ENCODE measurements at places on chromosomes 5 and 9.

GRCh38 chr5:173855162-173855994, 32.8 kb upstream of the CPEB4 start:
- no peak for DNase-seq

GRCh38 chr5:173963182-173963838, 25.7 kb upstream of the C5orf47 start:
- DNase-seq: no peak

DNA sequence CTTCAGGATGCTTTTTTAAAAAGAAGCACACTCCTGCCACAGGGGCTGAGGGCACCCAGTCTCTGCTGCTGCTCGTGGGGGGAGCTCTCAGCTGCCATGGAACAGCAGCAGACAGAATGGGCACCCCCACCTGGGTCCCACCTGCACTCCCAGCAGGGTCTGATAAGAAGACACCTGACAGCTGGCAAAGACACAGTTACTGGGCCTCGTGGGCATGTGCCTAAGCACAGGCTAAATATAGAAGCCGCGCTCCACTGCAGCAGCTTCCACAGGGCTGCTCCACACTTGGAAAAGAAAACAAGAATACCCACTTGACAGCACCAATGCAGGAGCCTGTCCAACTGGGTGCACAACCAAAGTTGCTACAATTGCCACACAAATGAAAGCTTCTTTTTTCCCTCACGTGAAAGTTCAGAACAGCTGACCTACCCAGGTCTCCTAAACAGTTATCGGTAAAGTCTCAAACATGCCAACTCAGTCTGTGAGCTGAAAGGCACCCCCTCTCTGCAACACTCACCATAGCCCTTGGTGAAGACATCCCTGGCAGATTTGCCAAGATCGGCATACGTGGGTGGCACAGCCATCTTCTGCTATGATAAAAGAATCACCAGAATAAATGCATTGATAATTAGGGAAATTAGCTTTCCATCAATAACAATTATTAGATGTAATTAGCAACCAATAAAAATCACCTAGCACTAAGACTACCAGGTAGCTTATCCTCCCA, 12.2 kb downstream of the VDAC1 start:
- no peak for DNase-seq

GRCh38 chr5:81482595-81482994, 88.7 kb upstream of the ACOT12 start:
- no peak for DNase-seq

- DNase-seq: no peak
Measured at GRCh38 chr9:69303331-69303730, 21.7 kb upstream of the ENTREP1 start.

GRCh38 chr9:88234114-88234513, 95.8 kb upstream of the SPATA31C2 start:
- no peak for DNase-seq

DNA sequence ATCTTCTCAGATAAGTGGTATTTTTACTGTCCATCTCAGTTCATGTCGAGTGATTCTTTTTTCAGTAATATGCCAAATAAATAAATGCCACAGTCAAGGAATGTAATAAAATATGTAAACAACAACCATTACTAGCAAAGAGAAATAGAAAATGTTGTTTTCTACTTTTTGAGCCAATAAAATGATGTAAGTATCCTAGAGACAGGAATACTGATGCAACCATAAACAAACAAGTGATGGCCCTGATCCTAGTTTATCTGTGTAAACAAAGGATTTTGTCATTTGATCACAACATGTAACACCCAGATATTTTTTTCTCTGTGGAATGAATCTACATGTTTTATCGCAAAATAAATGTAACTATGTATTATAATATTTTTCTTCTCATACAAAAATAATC, 1852.8 kb downstream of the EFNA5 start:
- DNase-seq: no peak

- no peak for DNase-seq
Measured at GRCh38 chr9:83560169-83560826, 22.1 kb upstream of the FRMD3 start.

DNA sequence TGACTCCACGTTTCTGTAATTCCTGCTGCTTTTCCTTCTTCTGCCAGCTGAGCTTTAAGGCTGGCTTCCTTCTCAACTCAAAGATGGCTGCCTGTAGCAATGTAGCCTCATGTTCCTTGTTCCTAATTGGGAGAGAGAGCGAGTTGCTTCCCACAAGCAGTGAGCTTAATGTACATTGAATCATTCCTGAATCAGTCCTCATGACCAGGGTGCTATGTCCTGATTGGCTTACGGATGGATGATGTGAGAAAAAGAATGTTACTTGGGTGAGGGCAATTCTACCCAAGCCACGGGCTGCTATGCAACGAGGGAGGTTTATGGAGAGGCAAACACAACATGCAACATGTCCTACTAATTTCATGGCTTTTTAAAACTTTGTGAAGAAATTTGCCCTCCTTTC, 356.2 kb downstream of the RASEF start:
- DNase-seq: no peak

- DNase-seq: no peak
Measured at GRCh38 chr9:83339435-83339834, 198.8 kb downstream of the FRMD3 start.

GRCh38 chr5:180575571-180575970, 15.7 kb downstream of the SCGB3A1 start:
- no peak for DNase-seq

DNA sequence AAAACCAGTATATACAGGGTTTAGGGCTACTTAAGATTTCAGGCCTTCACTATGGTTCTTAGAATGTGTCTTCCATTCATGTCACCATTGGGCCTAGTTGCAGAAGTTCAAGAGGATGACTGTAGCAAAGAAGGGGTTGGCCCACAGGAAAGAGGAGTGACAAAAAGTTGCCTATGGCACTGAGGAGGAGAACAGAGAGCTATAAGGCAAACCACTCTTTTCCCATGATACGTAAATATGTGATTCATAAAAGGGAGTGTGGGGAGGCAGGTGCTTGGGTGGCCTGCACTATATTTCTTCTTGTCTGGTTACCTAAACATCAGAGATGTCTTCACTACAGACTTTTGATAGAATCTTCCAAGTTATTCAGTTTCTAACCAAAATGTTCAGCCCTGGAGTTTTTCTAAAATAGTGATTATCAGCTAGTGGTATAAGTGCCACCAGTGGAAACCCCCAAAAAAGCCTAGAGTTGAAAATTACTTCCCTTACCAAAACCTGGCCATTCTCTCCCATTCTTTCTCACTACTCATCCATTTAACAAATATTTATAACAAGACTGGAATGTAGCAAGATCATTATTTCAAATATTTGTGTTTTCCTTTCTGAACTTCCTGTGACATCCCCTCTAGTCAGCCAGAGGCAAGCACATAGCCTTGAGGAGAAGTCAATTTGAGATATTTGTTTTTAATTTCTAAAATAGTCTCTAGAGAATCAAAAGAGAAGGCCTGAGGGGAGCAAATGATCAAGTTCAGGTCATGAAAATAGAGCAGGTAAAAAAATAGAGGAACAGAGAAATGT, 367.4 kb downstream of the EFNA5 start:
- no peak for DNase-seq

DNA sequence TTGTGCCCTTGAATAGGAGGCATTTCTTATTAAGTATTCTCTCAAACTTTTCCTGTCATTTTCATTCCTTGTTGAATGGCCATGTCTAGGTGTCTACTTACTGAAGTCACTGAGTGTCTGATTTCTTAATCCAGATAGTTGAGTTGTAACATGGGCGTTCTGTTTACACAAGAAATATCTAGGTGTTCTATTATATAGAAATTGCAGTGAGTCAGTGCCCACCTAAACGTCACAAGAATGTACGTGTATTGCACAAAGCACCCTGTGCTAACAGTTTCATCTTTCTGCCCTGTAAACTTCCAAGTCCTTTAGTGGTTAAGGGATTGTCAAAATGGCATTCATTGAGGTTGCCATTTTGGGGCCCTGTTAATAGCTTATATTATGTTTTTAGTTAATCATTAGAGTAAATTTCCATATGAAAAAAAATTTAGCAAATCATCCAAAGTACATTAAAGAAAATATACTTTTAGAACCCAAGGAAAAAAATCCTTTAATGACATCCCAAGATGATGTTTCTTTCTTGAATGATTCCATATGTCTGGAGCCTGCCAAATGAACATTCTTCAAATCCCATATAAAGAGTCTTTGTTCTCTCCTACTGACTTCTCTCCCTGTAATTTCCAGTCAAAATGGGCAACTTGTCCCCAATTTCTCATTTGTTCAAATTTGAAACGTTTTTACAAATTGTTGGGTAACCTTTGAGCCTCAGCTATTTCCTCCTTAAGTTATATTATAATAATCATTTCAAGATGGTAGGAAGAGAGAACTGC, 114.2 kb downstream of the GOLPH3 start:
- DNase-seq: no peak

- DNase-seq: no peak
Measured at GRCh38 chr9:71672573-71672972, 95.7 kb downstream of the CEMIP2 start.

DNA sequence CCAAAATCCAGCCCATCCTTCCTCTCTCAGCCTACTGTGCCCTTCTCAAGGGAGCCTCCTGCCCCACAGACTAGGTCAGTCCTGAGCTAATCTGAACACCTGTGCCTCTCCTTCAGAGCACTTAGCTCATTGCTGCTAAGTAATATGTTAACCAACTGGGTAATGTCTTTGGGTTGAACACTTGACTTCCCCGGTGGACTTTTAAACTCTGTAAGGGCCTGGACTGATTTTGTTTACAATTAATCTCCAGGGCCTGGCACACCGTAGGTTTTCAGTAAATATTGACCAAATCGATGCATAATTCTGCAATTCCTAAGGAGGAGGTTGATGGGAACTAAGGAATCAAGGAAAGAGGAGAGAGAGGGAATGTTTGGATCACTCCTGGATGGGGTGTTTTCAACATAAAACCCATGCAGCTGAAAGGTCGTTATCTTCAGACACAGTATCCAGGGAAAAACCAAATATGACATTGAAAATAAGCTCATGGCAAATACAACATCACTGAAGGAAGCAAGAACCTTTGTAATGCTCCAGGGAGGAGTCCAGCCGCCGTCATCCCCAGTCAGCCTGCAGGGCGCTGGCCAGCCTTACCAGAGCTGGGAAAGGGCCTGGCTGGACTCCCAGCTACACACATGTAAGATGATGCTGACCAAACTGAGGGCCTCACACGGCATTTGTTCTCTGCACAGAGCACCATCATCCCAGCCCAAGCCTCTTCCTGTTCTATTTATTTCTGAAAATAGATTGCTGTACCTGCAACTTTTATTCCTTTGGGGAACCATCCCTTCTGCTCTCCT, 166.3 kb downstream of the C5orf15 start:
- peak; percentile 37 for DNase-seq

- DNase-seq: no peak
Measured at GRCh38 chr9:124853605-124854143, 414 bp downstream of the WDR38 start.

DNA sequence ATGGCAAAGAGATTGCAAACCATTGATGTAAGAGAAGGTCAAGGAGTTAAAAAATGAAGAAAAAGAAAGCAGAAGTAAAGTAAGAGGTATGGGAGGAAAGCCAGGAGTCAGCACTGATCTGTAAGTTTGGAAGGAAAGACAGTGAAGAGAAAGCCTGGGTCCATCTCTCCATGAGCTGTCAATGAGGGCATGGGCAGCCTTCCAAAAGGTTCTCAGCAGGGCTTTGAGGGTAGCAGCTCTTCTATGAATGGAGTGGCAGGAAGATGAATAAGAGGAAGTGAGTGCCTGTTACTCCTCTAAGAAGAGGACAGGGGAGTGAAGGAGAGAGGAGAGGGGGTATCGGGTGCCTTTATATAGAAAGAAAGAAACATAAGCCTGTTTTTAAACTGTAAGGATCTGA, 97.1 kb downstream of the ADCY2 start:
- DNase-seq: no peak

- no peak for DNase-seq
Measured at GRCh38 chr5:147474140-147474539, 35.7 kb downstream of the DPYSL3 start.

DNA sequence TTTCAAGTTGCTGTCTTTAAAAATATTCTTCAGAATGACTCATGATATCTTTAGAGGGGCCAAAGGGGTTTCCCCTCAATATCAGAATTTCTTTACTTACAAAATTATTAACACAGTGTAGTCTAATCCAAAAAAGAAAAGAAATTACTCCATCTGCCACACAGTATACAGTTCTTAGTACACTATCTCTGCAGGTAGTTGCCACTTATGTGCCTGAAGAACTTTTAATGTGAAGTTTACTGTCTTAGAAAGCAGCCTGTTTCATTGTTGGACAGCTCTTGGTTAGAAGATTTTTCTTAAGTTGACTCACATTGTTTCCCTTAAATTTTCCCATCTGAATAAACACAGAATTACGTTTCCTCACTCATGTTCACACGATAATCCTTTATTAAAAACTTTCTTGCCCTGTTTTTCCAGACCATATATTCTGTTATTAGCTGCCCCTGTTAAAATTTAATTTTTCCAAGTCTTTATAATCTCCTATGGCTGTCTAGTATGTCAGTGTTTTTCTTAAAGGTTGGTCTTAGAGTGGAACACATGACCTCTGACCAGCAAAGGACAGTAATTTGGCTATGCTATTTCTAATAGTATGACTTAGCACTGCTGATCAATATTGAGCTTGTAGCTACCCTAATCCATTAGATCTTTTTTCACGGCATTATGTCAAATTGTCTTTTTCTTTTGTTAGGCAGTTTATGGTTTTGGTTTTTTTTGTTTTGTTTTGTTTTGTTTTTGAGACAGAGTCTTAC, 21.8 kb upstream of the FKTN start:
- no peak for DNase-seq

DNA sequence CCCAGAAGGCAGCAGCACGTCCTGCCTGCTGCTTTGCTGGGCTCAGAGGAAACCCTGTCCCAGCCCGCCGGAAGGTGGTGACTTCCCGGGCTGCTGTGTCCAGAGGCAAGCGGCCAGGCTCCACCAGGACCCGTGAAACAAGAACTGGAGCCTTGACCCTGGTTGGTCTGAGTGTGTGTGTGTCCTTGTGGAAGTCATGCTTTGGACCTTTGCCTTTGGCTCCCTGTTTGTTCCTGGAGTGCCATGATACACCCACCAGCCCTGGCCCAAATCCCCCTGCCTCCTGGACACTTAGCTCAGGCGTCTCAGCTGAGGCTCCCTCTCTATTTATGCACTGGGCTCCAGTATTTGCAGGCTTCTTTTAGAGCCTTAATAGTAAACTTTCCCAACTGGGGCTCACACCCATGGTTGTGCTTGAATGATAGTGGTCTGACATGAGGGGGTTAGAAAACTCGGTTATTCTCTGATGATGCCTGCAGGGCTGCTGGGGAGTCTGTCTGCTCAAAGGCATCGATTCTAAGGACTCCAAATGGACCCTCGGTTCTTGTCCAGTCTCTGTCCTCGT, 72.2 kb downstream of the C9orf50 start:
- no peak for DNase-seq

- DNase-seq: no peak
Measured at GRCh38 chr9:99986642-99987041, 80.2 kb downstream of the STX17 start.

- DNase-seq: no peak
Measured at GRCh38 chr9:108392877-108393276, 462.9 kb downstream of the ACTL7B start.
